ENCODE measurements at places on chromosomes 2 and 18. TPM values are rescaled to one million over a fixed set of nuclear protein-coding genes. Genes with fewer than 3 reads are reported as not detected.
A peak's percentile ranks its signal among the peaks of the same experiment; 100 is the strongest.

GRCh38 chr18:61502472-61502871 lies 169.2 kb downstream of the CDH20 start:
- peak; percentile 42 for DNase-seq
- H3K36me3 ChIP-seq = no peaks in the 10 kb centered on the region
- H3K27ac ChIP-seq = no peak overlapping the region
- H3K27me3 ChIP-seq = peaks cover 4% of the 10 kb centered on the region

- peaks cover 6% of the 10 kb centered on the region for H3K4me1 ChIP-seq
- H3K36me3 ChIP-seq = no peaks in the 10 kb centered on the region
- no peak overlapping the region for H3K27ac ChIP-seq
Measured at GRCh38 chr2:71851094-71851750, 296.4 kb downstream of the CYP26B1 start.

DNA sequence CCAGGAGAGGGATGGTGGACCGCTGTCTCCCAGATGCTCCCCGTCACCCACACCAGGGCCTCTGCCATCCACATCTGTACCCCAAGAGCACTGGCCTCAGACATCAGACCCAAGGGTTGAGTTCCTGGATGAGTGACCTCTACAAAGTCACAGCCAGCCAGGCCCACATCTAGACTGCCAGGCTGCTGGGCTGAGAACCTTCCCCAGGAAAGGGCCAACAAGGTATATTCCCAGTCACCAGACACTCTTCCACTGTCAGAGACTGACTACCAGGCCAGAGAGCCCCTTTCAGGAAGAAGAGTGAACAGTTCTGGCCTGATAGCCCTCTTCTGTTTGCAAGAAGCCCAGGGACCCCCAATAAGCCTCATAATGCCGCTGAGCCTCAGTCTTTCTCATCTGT lies 44.3 kb downstream of the C1QL2 start:
- no peaks in the 10 kb centered on the region for H3K4me1 ChIP-seq
- no peaks in the 10 kb centered on the region for H3K36me3 ChIP-seq
- no peak overlapping the region for H3K27ac ChIP-seq
- no peak overlapping the region for H3K4me3 ChIP-seq

DNA sequence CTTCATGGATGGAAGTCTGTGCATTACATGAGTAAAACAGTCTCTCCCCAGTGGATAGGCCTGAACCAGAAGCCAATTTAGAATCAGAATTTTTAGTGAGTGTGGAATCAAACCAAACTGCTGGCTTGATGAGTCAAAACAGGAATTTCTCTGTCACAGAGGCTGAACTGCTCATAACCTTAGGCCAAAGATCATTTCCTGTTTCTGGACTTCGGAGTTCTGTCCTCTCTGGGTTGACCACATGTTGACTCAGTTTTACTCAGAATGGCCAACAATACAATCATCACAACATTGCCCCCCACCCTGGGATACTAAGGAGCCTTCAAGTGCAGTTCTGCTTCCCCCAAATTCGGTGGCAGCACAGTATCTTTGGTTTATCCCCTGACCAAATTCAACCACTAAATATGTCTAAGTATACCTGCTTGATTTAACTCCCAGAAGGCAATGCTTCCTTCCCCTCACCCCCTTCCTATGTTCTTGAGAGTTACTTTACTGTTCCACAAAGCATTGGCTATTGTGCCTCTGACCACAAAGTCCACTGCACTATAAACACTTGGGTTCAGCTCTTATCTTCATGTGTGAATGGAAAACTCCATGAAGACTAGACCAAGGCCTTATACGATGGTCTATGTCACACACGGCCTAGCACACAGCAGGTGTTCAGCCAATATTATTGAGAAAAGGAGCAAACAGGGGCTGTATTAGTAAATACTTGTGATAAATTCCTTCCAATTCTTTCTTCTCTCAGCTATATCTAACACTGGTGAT lies 67.8 kb downstream of the NXPH2 start:
- no peaks in the 10 kb centered on the region for H3K27me3 ChIP-seq
- no peak overlapping the region for H3K4me3 ChIP-seq
- DNase-seq = no peak
- no peaks in the 10 kb centered on the region for H3K4me1 ChIP-seq

GRCh38 chr2:120470041-120470965 lies 124.4 kb downstream of the INHBB start:
- no peaks in the 10 kb centered on the region for H3K27me3 ChIP-seq
- peak; percentile 58 for DNase-seq
- H3K27ac ChIP-seq = peak overlapping the region; percentile 42
- no peaks in the 10 kb centered on the region for H3K36me3 ChIP-seq

DNA sequence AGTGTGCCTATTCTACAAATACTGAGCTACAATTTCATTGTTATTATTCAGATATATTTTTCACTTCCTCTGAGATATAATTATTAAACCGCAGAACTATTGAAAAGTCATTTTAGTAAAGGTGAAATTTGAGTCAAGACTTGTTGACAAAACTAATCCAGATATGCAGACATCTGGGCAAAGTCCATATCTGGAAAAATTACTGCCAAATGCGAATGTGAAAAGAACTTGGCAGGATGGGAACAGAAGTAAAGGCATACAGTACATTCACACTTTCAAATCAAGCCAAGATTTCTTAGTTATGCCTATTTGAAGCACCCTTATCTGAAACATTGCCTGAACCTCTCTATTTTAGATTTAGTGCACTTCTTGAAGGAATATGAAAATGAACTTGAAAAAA lies 923.6 kb downstream of the CCDC85A start:
- H3K4me3 ChIP-seq = no peak overlapping the region
- H3K36me3 ChIP-seq = no peaks in the 10 kb centered on the region

DNA sequence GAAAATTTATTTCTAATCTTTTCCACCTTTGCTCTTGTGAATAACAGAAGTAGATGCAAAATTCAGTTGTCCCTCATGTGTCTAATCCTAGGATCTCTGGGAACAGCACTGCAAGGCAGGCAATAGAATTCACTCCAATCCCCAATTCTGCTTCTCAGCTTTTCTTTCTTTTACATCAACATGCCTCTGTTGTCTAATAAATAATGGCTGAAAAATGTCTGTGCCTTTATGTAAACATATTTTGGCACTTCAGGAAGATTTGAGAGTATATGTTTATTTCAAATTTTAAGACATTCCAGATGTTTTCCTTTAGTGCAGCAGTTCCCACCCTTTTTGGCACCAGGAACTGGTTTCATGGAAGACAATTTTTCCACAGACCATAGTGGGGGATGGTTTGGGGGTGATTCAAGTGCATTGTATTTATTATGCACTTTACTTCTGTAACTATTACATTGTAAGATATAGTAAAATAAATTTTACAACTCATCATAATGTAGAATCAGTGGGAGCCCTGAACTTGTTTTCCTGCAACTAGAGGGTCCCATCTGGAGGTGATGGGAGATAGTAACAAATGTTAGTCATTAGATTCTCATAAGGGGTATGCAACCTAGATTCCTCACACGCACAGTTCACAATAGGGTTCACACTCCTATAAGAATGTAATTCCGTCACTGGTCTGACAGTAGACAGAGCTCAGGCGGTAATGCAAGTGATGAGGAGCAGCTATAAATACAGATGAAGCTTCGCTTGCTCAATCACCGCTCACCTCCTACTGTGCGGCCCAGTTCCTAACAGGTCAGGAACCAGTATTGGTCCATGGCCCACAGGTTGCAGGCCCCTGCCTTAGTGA lies 590.3 kb upstream of the CNTNAP5 start:
- H3K4me1 ChIP-seq = no peaks in the 10 kb centered on the region
- no peaks in the 10 kb centered on the region for H3K27me3 ChIP-seq
- no peak for DNase-seq
- no peaks in the 10 kb centered on the region for H3K36me3 ChIP-seq

DNA sequence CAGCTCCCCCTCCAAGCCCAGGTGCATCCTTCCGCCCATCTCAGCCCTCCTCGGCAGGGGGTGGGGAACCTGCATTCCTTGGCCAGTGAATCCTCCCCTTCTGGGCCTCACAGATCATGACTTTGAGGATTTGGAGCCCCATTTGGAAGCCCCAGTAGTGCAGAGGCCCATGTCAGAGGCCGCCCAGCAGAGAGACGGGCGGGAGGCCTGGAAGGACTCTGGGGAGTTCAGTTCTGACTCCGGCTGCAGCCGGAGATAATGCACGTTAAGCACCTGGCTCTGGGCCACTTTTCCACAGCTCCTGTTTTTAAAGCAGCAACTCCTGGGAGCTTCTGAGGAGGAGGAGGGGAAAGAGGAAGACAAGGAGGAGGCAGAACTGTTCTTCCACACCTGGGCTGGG lies 14.9 kb downstream of the ATOH8 start:
- H3K27me3 ChIP-seq = no peaks in the 10 kb centered on the region
- H3K27ac ChIP-seq = no peak overlapping the region
- H3K36me3 ChIP-seq = peaks cover 31% of the 10 kb centered on the region
- H3K4me3 ChIP-seq = no peak overlapping the region

- no peaks in the 10 kb centered on the region for H3K27me3 ChIP-seq
- H3K36me3 ChIP-seq = no peaks in the 10 kb centered on the region
- H3K27ac ChIP-seq = 0 out of 2 replicates have a peak within 1 kb of the TSS, but pooled peaks have one; percentile 5
- H3K4me1 ChIP-seq = peaks cover 19% of the 10 kb centered on the region
Measured at GRCh38 chr2:17878281-17879136, at the start of gene KCNS3. Gene KCNS3, plus strand, starts transcription at chr2:17878667. Its CDS starts 52,342 bp downstream, at chr2:17931009.

DNA sequence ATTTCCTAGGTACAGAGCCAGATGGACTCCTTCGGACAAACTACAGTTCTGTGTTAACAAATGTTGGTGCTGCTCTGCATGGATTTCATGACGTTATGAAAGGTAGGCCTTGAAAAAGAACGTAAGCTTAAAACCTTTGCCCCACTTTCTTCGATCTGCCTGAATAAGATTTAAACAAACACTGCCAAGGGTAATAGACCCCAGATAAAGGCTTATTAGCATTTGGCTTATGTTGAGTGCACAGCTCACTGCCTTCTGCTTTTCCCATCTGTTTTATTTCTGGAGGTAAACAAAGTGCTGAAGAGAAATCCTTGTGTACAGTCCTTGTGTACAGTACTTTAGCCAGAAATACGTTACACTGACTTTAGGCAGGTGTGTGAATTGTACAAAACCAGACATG lies 50.0 kb upstream of the STON1 start:
- no peak overlapping the region for H3K4me3 ChIP-seq
- peaks cover 20% of the 10 kb centered on the region for H3K36me3 ChIP-seq
- H3K4me1 ChIP-seq = no peaks in the 10 kb centered on the region
- no peak for DNase-seq

DNA sequence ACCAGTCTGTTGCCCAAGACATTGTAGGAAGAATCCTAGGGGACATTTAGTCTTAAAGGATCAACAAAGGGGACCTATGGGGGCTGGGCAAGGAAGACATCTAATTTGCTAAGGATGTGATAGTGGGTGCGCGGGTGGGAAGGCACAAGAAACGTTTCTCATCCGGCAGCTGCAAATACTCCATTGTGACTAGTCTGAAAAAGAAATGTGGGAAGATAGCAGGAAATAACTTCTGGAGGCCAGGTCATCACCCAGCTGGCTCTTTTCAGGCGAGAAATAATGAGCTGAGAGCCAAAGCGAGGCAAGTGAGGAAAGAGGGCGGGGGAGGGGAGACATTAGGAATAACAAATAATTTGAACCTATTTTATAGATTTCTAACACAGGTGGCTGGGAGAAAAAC lies 70.3 kb upstream of the NCK2 start:
- H3K36me3 ChIP-seq = no peaks in the 10 kb centered on the region
- no peak for DNase-seq

DNA sequence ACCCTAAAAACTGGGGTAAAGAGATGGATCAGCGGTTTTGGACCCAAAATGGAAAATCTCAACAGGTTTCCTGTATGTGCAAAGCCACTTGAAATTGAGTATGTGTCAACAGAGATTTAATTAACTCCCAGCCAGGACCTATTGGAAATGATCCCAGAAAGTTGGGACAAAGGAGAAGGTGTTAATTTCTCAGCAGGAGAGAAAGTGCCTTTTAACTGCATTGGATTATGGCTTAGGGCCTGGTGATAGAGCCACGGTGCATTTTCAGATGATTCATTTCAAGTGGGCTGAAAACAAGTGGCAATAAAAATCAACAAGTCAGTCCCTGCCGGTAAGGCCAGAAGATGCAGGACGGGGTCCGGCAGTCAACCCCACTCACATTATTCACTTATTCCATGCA lies 80.2 kb upstream of the BCL11A start:
- no peak overlapping the region for H3K4me3 ChIP-seq
- no peaks in the 10 kb centered on the region for H3K27me3 ChIP-seq
- H3K36me3 ChIP-seq = no peaks in the 10 kb centered on the region
- H3K4me1 ChIP-seq = no peaks in the 10 kb centered on the region

- no peak overlapping the region for H3K27ac ChIP-seq
- no peaks in the 10 kb centered on the region for H3K27me3 ChIP-seq
- H3K4me1 ChIP-seq = no peaks in the 10 kb centered on the region
- no peak overlapping the region for H3K4me3 ChIP-seq
- H3K36me3 ChIP-seq = no peaks in the 10 kb centered on the region
Measured at GRCh38 chr2:216880509-216881184, 20.8 kb upstream of the TNP1 start.

DNA sequence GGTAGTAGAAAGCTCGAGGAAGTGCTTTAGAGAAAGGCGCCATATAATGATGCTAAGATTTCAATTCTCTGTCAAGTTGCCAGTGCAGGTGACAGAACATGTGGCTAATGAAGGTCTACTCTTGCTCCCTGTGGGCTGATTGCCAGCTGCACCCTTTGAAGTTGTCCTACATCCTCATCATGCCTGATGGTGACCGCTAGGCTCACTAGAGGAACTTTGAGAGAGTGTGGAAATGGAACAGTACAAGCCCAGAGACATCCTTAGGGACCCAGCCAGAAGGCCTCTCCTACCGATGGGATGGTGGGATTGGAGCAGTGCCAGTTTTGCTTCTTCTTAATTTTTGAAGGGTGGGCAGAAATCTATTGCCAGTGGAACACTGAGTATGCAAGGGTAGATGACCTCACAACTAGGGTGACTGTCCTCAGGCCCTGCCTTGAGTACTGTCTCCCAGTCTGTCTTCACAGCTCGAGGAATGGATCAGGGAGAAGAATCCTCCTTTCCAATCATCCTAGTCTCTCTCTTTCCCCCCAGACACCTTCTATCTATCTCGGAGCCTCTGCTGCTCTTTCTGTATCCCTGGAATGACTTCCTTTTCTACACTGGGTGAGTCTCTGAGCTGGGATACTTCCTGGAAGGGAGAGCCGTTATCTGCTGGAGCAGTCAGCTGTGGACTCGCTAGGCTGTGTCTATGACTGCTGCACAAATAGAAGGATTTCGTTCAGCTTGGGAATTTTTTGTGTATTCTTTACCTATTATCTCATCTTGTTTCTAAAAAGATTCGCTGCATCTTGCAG lies 33.5 kb downstream of the LGALSL start:
- no peak for DNase-seq
- H3K4me3 ChIP-seq = no peak overlapping the region
- peaks cover 5% of the 10 kb centered on the region for H3K27me3 ChIP-seq
- H3K27ac ChIP-seq = no peak overlapping the region
- H3K4me1 ChIP-seq = 0 out of 2 replicates have a peak, but pooled peaks cover 3% of the 10 kb centered on the region

AP1S3 gene
- 6.4 TPM for total RNA-seq

PAX3 gene
- 0.03 TPM for total RNA-seq

RNF181 gene
- 219 TPM for total RNA-seq

ANKRD62 gene
- total RNA-seq = not detected

UBE2F gene
- total RNA-seq = 100 TPM

AOX1 gene
- 19.5 TPM for total RNA-seq

ATP6V1B1 gene
- not detected for total RNA-seq

SH3RF3 gene
- total RNA-seq = 6.1 TPM

FKBP1B gene
- 15.1 TPM for total RNA-seq
